NCI-H1436 (cell line): ENCODE measurements at places on chromosomes 6 and 20.

DNA sequence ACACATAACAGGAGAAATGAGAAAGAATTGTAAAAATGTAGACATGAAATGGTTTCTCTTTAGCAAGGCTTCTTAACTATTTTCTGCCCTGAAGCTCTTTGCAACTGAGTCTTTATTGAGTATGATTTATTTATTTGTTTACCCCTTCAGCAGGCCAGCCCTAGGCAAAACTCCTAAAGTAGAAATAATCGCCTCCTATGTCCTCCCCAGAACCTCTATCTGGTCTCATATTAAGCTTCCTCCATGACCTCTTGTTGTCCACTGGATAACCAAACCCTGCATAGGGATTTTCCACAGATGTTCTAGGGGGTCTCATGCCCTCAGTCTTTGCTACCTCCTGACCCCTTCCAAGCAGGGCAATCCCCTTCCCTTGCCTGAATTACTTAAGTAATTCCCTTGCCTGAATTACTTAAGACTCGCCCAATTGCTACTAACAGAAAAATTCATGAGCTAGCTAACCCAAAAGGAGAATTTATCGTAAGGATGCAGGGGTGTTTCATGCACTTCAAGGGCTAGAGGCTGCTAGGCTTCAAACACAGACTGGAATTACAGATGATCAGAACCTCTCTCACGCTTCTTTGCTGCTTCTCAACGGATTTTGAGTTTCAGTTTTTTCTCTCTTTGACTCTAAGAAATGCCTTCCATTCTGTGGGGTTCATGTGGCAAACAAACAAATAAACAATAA, 425.9 kb upstream of the RNF217 start:
- no peak for DNase-seq

DNA sequence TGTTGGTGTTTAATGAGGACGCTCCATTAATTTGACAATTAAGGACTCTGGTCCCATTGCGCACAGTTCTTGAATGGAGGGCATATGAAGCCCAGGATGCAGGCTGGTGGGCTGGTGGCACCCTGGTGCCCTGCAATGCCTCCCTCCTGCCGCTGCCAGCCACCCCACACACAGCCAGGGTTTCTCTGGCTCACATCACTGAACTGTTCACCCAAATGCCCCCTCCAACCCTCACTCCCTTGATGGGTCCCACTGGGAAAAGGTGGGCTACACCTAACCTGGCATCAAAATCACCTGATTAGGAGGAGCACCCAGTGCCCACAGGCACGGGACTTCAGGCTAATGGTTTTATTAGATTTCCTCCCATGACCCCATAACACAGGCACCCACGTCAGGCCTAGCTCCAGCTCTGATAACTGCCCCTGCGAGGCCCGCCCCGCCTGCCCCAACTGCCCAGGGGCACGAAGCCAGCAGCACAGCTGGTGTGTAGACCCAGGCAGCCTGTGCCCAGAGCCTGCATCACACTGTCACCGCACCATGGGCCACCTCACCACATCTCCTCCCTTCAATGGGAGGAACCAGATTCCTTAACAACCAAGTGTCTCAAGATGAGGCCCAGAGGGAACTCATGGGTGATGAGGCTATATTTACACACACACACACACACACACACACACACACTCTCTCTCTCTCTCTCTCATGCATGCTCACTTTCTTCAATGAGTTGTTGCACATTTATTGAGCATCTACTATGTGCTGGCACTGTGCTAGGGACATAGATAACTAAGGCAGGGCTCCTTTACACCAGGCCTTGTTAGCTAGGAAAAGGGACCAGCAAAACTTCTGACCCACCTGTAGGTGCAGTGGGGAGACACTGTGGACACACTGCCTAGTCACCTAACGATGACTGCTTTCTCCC, 107.3 kb downstream of the NOL4L start:
- no peak for DNase-seq

DNA sequence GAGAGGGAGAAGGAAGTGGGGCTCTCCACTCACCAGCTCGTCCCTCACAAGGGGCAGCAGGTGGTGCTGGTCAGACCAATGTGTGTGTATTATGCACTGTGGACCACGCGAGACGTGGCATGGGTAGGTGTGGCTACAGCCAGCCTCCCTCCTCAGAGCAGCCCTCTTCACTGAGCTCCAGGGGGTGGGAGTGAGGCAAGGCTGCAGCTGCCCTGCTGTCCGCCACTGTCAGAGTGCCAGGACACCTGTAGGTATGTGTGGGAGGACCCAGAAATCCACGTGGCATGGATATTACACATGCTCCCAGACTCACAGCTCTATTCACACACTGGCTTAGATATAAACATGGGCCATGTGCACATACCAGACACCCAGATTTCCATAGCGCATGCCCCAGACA, 90.3 kb downstream of the VEGFA start:
- no peak for DNase-seq

DNA sequence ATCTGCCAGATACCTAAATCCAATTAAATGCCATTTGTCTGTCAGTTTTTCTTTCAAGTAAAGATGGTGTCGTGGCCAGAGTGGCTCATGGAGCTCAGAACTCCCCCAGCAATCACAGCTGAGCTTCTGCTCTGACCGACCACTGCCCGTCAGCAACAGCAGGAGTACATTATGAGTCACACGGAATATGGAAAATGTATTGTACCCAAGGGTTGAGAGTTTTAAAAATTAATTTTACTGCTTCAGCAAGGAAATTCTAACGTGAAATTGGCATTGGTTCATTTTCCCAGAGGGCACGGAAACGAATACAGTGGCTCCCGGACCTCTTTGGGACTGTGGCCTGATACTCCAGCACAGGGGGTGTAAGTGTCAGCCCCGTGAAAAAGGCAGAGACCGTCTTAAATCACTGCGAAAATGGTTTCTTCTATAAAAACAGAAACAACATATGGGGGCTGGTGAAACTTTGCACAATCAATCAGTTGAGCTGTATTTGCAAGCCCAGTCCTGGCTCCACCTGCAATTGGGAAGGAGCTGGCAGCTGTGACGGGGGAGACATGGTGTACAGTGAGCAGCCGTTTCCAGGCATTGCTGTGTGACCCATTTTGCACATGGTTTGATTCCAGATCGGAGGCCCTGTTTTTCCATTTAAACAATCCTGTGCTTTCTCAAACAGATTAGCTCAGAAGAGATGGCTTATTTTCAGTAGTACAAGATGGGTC, 12.8 kb downstream of the NPEPL1 start:
- no peak for DNase-seq

DNA sequence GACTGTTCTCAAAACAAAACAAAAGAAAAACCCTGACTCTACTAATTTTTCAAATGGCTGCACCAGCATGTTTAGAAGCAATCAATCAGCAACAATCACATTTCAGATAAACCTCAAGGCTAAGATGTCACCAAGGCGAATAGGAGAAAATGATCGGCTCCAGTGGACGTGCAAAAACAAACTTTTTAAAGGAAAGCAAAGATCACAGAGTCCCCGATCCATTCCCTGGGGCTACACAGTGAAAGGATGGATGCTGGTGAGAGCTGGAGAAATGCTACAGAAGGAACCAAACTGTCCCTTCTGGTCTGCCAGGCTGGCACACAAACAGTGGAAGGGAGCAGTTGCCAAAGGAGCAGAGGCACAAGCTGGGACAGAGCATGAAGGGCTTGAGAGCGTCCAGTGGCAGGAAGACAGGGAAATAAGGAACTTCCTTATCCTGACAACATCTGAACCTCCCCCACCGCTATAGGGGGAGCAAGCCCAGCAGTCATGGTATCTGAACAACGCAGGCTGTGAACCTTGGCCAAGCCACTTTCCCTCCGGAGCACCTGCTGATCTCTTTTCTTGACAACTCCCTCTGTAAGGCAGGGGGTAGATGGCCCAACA, 73.7 kb upstream of the HIVEP1 start:
- no peak for DNase-seq

DNA sequence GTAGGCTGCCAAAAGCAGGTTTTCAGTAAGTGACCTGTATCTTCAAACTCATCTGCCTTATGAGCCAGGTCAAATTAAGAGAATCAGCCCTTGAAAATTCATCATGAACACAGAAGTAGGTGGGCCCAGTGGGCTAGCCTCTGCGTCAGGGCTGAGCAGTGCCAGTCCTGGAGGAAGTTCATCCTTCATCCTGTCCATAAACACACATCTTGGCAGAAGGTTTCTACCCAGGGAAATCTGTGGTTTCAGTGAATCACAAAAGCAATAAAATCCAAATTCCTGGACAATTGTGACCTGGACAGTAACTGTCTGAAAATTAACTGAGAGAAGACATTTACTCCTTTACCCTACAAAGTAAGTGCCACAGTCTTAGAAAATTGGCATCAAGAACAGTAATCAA, 72.4 kb downstream of the ATG5 start:
- DNase-seq, result no peak

DNA sequence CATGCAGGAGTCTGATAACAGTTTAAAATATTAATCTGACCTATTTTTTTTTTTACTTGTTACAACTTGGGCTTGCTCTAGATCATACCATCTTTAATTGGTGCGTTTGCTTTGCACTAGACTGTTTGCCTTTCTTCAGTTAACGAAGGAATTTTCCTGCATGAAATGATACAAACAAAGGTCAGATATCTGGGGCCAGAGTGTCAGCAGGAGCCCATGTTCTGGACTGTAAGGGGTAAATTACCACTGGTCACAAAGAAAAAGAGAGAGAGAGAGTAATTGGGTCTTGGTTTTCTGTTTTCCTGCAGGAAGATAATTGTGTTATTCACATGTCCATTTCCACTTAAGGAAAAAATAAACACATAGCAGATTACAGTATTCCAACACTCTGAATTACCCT, 399.4 kb upstream of the MARCKS start:
- DNase-seq, result no peak

GRCh38 chr6:44787254-44787834, 399.8 kb downstream of the CDC5L start:
- no peak for DNase-seq

DNA sequence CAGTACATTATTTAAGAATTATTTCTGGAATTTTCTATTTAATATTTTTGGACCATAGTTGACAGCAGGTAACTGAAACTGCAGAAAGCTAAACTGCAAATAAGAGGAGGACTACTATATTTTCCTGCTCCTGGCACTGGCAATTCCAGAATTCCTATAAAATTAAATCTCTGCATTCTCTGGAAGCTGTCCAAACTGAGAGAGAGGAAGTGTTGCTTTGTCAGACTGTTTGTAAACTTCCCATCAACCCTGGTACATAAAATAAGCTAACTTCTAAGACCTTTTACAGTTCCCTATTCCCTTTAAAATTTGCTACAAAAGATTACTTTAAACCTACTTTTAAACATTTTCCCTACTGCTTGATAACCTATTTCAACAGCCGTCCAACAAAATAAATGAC, 196.1 kb upstream of the RUNX2 start:
- DNase-seq, result no peak

- no peak for DNase-seq
Observed at GRCh38 chr6:135006386-135006914, 48.2 kb downstream of the HBS1L start.

- DNase-seq, result no peak
Observed at GRCh38 chr20:3251806-3252205, 12.8 kb upstream of the SLC4A11 start.

- DNase-seq, result no peak
Observed at GRCh38 chr6:80531681-80532619, 425.5 kb downstream of the BCKDHB start.

DNA sequence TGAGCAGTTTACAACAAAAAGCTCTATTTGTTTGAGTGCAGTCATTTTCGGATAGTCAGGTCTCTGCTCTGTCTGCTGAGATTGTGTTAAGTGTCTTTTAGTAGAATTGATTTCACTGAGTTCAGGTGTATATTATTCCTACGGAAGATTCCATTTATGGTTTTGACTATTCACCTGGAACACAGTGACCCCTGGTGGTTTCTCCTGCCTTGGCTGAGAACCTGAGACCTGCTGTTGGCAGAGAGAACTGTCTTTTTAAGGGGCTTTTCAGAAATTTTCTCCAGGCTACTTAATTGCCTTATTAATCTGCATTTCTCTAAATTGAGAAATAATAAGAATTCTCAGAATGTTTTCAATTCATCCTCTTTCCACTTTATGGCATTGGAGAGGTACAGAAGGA, 508.0 kb downstream of the TBC1D32 start:
- peak; percentile 24 for DNase-seq

DNA sequence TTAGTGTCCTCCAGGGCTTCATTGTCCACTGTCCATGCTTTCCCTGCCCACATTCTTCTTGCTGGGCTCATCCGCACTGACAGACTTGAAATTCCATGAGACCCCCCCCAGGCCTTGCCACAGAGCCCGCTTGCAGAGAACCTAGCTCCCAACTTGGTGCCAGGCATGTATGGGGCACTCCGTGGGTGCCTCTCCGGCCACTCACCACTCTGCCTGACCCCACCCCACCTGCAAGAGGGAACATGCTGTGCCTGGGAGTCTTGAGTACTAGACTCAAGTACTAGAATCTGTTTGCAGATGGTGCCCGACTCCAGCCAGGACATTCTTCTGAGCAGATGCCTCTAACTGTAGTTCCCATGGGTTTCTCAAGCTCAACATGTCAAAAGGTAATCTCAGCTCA, 47.9 kb downstream of the TRERF1 start:
- DNase-seq, result no peak

GRCh38 chr6:26571592-26572296, 25.0 kb upstream of the ABT1 start:
- peak; percentile 78 for DNase-seq

DNA sequence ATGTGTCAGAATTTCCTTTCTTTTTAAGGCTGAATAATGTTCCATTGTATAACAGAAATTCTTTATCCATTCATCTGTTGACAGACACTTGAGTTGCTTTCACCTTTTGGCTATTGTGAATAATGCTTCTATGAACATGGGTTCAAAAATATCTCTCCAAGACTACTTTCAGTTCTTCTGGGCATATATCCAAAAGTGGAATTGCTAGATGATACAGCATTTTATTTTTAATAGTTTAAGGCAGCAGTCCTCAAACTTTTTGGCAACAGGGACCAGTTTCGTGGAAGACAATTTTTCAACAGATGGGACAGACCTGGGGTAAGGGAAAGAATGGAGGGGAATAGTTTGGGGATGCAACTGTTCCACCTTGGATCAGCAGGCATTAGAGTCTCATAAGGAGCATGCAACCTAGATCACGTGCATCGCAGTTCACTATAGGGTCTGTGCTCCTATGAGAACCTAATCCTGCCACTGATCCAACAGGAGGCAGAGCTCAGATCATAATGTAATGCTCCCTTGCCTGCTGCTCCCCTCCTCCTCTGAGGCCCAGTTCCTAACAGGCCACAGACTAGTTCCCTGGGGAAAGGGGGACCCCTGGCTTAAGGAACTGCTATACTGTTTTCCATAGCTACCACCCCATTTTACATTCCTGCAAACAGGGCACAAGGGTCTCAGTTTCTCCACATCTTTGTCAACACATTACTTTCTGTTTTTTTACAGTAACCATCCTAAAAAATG, 239.9 kb upstream of the RNF217 start:
- no peak for DNase-seq
